ENCODE measurements at places on chromosomes 16 and 17.

DNA sequence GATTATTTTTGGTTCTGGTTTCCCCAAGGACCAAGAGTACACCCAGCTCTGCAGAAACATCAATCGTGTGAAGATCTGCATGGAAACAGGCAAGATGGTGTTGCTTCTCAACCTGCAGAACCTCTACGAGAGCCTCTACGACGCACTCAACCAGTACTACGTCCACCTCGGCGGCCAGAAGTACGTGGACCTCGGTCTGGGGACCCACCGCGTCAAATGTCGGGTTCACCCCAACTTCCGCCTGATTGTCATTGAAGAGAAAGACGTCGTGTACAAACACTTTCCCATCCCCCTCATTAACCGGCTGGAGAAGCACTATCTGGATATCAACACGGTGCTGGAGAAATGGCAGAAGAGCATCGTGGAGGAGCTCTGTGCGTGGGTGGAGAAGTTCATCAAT is 67.4 kb upstream of the ENDOV start:
- no peak for DNase-seq

GRCh38 chr17:70021726-70022125 is 53.3 kb upstream of the KCNJ16 start:
- DNase-seq: no peak

- DNase-seq: no peak
Observed at GRCh38 chr17:68771867-68772515, 170.8 kb upstream of the FAM20A start.

- DNase-seq: no peak
Observed at GRCh38 chr16:20767577-20767976, 3.8 kb downstream of the ACSM3 start.

GRCh38 chr17:36921095-36921851 is 16.0 kb upstream of the LHX1 start:
- no peak for DNase-seq

- DNase-seq: no peak
Observed at GRCh38 chr16:12089492-12090150, 113.1 kb downstream of the SNX29 start.

GRCh38 chr17:75889454-75889853 is 7.3 kb downstream of the TRIM65 start:
- no peak for DNase-seq

DNA sequence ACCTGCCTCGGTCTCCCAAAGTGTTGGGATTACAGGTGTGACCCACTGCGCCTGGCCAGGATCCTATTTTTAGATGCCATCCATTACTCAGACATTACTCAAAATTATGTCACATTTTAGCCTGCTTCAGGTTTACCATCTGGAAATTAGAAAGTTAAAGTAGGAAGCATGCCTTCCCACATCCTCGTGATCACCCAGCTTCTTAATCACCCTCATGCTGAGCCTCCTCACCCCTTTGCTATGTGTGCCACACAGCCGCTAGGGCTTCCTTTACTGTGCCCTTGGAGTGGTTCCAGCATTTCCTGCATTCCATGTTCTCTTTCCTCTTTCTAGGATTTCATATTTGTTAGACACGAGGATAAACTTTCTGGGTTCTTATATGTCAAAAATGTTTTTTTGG is 9.3 kb downstream of the ADORA2B start:
- DNase-seq: no peak

DNA sequence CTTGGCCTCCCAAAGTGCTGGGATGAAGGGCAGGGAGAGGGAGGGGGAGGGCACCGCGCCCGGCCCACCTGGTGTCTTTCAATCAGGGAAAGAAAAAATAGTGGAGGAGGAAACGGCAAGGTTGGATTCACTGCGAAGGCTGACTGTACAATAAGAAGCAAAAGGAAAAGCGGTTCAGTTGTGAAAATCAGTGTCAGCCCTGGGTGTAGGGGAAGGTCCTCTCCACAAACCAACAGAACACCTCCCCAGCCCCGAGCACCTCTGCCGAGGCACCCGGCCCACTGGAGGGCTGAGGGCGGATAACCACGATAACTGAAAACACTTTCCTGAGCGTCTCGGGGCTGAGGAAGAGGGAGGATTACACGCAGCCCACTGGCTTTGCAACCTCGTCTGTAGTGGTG is 1.4 kb upstream of the SPG7 start:
- no peak for DNase-seq

- DNase-seq: no peak
Observed at GRCh38 chr17:49986396-49987289, 8.4 kb downstream of the DLX3 start.

- no peak for DNase-seq
Observed at GRCh38 chr16:4114257-4115208, 1.7 kb downstream of the ADCY9 start.

DNA sequence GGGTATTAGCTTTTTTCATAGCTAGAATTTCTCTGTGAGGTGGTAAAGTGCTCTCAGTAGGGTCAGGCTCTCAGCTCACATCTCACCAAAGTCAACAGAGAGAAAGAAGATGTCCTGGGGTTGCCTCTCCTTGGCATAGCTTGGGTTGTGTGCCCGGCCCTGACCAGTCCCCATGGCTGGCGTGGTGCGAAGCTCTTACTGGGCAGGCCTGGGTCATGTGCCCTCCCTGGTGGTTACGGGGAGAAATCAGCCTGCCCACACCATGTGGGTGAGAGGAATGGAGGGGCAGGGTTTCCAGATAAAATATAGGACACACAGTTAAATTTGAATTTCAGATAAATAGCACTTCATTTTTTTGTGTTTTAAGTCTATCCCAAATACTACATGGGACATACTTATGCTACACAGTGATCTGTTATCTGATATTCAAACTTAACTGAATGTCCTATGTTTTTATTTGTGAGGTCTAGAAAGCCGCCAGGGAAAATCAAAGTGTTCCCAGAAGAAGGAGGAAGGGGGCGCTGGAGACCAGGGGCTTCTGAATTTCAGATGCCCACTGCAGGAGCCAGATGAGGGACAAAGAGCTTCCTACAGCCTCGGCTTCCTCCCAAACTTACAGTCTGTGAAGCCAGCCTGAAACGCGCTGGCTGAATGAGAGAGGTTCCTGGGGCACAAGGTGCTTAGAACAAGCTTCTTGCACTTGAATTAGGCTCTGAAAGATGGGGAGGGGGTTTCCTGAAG is 45.4 kb downstream of the NKD1 start:
- DNase-seq: no peak

DNA sequence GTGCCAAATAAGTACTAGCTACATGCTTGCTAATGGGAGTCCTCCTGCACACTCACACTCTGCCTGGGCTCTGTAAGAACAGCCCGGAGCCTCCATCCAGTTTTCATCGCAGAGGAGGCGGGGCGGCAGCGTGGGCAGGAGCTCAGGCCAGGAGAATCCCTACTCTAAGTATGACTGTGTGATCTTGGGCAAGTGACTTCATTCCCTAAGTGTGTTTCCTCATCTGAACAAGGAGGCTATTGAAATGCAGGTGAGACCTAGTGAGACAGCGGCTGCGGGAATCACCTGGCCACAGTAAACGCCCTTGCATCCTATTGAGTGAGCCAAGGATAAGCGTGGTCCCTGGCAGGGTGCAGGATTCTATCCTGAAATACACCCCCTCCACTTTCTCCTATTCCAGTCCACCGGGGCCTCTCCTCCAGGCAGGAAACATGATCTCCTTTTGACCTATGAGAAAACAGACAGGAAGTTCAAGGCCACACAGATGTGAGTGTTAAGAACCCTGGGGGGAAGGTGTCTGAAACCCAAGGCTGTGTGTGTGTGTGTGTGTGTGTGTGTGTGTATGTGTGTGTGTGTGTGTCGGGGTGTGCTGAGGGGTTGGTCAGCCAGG is 5.2 kb upstream of the RAI1 start:
- DNase-seq: no peak

DNA sequence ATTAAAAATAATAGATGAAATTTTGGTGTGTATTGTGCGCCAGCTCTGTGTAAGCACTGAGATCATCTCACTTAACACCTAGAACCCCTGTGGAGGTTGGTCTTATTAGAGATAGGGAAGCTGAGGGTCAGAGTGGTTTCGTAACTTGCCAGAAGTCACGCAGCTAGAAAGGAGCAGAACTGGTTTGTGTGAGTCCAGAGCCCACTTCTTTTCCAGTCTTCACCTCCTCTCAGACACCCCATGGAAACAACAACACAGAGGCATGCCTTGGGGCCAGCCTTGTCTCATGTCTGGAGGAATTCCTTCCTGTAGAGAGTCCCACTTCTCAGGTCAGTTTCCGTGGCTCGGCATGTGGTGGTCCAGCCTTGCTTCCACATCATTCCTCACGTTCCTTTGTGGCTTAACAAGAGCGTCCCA is 16.5 kb downstream of the YPEL2 start:
- no peak for DNase-seq

DNA sequence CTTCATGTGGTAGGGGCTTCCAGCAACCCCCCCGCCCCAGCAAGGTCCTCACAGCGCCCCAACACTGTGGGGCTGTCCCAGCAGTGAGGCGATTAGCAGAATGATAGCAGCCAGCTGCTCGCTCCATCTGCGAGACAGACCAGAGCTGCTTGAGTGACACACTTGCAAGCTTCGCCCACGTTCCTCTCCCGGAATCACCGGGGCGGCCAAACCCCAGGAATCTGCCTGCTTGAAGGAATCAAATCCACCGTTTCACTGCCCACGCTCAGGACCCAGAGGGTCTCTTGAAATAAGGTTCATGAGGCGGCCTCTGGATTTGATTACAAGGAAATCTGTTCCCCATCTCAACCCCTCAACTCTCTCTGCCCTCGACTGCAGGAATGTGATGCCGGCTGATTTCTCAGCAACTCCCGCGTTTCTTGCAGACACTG is 356.0 kb downstream of the C16orf95 start:
- DNase-seq: no peak

DNA sequence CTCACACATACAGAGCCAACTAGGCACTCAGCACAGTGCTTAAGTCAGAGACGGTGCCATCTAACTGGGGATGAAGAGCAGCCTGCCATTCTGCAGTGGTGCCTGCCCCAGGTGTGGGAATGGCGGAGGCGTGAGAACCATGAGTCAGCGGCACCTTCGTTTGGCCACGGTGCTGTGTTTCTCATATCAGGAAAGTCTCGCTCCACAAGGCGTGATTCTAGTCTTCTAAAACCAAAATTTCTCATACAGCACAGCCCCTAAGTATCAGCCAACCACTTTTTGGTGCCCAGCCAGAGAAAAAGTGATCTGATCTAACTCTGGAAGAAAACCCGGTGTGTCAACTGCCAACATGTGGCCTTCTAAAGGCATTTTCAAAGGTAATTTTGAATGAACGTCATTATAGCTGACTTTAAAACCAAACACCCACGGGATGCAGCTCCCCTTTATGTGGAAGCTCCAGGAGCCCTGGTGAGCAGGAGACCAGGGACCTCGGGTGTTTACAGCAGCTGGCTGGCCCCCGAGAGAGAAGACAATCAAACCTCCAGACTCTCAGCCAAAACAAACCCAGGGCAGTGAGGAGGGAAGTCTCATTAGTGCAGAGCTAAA is 54.6 kb downstream of the ABCC12 start:
- no peak for DNase-seq

- no peak for DNase-seq
Observed at GRCh38 chr16:27701381-27701780, 151.4 kb downstream of the KATNIP start.

GRCh38 chr16:85651629-85652430 is 36.9 kb downstream of the GINS2 start:
- no peak for DNase-seq

DNA sequence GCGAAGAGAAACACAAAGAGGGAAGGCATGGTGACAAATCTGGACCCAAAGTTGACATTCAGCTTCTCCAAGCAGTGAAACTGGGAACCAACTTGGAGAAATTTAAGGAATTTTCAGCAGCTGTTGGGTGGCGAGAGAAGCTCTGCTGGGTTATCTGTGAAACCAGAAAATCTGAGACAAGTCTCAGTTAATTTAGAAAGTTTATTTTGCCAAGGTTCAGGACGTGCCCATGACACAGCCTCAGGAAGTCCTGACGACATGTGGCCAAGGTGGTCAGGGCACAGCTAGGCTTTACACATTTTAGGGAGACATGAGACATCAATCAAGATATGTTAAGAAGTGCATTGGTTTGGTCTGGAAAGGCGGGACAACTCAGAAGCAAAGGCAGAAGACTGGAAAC is 11.2 kb upstream of the CD300LF start:
- DNase-seq: no peak

GRCh38 chr17:10512856-10513255 is 5.5 kb downstream of the MYH1 start:
- DNase-seq: no peak

GRCh38 chr17:20276421-20276820 is 190.9 kb downstream of the LGALS9B start:
- DNase-seq: no peak

DNA sequence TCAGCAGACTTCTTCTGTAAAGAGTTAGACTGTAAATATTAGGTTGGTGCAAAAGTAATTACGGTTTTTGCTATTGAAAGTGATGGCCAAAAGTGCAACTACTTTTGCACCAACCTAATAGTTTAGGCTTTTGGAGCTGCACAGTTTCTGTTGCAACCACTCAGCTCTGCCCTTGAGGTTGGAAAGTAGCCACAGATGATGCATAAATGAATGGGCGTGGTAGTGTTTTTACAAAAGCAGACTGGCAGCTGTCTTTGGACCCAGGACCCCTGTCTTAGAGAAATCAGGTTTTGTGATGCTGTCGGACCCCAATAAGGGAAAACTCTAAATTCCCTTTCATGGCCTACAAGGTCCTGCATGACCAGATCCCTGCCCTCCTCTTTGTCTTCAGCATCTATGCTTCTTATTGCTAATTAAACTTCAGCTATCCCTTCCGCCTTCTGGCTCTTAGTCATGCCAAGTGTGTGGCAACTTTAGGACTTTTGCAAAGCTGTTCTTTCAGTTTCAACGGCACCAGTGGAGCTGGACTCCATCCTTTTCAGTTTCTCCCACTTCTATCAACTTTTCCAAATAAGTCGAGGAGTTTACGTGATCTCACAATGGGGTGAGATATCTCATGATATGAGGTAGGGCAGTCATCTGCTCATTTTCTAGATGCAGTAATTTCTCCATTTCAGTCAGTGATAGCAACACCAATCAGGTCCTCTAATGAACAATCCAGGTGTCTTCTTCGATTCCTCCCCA is 232.3 kb downstream of the XYLT1 start:
- DNase-seq: no peak

DNA sequence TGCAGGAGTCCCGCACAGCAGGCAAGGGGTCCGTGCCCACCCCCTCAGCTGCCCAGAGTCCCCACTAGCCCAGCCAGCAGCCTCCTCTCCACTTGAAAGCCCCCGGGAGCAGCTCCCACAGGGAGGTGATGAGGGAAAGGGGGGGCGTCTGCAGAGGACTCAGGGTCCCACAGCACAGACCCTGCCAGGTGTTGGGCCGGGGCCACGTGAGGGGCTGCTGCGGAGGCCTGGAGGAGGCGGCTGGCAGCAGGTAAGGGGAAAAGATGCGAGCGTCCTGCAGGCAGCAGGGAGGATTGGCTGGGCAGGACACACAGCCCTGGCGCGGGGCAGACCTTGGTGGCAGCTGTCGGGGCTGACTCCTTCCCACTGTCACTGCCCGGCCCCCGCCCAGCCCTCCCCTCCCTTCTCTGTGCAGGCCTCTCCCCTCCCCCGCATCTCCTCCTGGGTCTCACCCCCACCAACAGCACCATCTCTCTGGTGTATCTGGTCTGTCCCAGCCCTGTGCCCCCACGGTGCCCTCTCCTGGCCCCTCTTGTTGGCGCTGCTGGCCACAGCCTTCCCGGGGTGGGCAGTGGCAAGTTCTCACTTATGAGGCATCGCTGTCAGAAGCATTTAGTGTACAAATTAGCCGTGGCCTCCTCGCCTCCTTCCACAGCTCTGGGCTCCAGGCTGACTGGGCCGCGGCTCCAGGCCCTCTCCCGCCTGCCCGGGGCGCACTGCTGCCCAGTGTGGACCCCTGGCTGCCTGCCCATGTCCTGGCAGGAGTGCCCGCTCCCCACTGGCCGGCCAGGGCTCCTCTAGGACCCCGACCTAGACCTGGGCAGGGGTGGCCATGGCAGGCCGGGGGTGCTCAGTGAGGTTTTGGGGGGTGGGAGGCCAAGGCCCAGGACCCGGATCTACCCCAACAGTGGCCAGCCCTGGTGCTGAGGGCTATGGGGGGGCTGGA is 4.4 kb upstream of the PRR35 start:
- DNase-seq: no peak

Measured in substantia nigra (tissue), 51 donors.